ENCODE measurements at places on chromosomes 7 and 10. TPM values are rescaled to one million over a fixed set of nuclear protein-coding genes. Genes with fewer than 3 reads are reported as not detected.

Gene MSS51
- total RNA-seq = 2.5 TPM

Gene DHTKD1
- 30.9 TPM for total RNA-seq

Gene TAS2R3
- total RNA-seq = 1.2 TPM

Gene FAM24B
- 4.3 TPM for total RNA-seq

Gene GPR141
- not detected for total RNA-seq

Gene LRRD1
- total RNA-seq = 0.41 TPM

Gene MBL2
- not detected for total RNA-seq

Gene GNGT1
- not detected for total RNA-seq

Gene GRID2IP
- total RNA-seq = not detected

Gene ZNF727
- total RNA-seq = not detected

Gene KNDC1
- 0.41 TPM for total RNA-seq

DNA sequence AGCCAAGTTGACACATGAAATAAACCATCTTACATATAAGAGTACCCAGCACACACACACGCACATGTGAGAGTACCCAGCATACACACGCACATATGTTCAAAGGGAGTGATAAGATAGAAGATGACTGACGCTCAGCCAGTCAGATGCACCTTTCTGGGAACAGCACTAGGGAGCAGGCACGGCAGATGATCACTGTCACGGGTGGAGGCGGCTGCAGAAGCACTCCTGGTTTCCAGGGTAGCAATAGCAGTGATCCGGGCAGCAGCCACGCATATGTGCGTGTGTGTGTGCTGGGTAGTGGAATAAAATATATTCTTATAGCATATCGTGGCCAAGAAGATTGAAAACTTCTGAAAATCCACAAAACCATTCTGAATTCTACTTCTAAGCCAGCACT, 85.8 kb upstream of the NAMPT start:
- DNase-seq = no peak

DNA sequence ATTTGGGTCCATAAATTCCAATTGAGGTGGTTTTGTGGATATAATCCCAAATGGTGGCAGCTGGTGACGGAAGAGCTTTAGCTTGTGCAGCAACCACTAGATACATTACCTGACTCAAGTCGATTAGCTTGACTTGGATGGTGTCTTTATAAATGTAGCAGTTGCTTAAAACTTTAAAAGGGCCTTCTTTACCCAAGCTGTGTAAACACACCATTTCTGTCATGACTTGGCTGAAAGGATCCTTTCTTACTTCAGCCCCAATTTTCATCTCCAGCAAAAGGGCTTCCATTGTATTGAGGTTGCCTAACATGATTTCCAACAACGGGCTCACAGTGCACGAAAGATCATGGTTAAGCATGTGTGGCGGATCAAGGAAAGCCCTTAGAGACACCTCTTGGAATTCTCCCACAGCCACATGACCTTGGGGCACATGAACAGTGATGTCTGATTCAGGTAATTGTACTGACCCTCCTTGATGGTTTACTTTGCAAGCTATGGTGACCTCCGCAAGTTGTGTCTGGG, 57.9 kb downstream of the MACC1 start:
- DNase-seq = no peak

DNA sequence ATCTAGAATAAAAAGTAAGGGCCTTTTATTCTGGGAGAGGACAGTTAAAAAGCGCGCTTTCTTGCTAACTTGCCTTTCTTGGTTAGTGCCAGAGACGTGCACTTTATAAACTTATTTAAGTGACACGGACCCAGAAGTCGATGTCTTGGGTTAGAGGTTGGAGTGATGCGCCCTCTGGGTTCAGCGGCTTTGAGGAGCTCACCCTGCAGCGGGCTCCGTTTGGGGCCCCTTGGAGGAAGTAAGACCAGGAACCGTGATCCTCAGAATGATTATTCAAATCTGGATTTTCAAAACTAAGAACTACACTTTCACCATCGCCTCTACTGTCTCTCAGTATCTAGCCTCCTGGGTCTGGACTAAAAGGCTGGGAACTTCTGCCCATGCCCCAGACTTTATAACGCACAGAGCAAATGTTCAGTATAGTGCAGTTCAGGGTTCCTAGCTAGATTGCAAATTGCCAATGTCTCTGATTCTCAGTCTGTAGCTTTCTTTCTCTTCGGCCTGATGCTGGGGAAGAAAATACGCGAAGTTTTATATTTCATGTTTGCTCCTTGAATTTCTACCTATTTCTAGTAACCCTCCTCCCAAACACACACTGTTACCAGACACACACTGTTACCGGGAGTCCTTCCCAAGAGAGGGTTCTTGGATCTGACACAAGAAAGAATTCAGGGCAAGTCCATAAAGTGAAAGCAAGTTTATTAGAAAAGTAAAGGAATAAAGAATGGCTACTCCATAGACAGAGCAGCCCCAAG, 18.6 kb upstream of the SMO start:
- no peak for DNase-seq

- no peak for DNase-seq
Observed at GRCh38 chr7:155344270-155344617, 46.6 kb downstream of the INSIG1 start.

DNA sequence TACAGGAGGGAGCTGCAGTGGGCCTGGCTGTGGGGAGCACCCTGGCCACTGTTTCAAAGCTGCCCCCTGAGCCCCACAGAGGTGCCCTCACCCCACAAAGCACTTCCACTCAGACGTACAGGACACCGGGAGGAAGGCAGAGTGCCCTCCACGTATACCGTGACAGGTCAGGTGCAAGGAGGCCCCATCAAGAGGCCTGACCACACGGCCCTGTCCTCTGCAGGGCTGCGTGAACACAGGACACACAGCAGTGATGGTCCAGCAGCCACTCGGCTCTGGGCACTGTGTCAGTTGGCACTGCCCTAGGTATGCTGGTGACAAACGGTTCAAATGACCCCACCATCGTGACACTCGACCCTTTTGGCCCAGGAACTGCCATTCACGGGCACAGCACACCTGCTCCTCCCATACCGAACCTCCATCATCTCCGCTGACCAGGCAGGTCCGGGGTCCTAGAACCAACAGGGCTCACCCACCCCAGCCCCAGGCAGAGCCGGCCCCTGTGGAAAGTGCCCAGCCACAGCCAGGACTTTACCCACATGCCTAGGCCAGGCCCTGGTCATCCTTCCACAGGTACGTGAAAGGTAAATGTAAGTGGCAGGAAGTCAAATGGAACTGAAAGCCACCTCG, 560.9 kb downstream of the PTPRN2 start:
- no peak for DNase-seq

DNA sequence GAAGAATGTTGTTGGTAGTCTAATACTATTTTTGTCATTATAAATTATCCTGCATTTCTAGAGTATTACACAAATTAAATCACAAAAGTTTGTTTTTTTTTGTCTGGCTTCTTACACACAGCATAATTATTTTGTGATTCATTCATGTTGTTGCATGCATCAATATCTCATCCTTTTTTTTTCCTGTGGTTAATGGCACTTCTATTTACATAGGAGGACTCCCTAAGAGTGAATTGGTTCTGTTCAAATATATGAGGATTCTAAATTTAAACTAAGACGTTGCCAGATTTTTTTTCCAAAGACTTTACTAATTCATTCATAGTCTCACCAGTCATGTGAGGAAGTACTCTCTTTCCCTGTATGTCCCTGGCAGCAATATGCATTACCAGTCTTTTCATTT, 303.3 kb downstream of the GPR37 start:
- no peak for DNase-seq

- DNase-seq = no peak
Observed at GRCh38 chr10:35870665-35871310, 228.7 kb upstream of the FZD8 start.

DNA sequence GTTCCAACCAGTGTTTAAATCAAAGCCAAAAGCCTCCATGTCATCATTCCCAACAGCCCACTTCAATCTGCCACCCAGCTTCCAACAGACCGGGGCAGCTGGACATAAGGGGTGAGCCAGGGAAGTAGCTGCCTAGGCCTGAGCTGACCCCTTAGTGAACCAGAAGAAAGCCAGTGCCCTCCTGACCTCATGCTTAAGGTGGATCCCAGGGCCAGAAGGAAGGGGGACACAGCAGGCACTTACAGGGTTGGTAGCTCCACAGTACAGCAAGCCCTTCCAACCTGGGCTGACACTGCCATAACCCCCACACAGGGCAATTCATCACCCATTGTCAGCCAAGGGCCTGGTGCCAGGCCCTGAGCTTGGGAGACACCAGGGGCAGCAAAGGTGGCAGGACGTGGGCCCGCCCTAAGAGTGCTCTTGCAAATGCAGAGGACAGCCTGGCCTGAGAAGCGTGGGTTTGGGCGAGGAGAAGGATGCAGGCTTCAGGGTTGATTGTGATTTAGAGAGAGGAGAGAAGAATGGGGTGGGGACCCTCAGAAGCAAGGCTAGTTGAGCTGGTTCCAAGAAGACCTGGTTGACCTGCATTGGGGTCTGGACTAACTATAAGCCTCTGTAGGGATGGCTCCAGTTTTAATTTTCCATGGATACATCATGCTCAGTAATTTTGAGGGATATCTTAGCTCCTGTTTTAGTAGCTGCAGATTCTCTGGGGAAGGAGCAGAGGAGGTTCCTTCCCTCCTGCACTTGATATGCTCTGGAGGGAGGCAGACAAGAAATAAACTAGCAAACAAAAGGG, 3.1 kb upstream of the CYP26A1 start:
- no peak for DNase-seq

GRCh38 chr7:133048589-133048988, 33.3 kb downstream of the CHCHD3 start:
- DNase-seq = no peak

DNA sequence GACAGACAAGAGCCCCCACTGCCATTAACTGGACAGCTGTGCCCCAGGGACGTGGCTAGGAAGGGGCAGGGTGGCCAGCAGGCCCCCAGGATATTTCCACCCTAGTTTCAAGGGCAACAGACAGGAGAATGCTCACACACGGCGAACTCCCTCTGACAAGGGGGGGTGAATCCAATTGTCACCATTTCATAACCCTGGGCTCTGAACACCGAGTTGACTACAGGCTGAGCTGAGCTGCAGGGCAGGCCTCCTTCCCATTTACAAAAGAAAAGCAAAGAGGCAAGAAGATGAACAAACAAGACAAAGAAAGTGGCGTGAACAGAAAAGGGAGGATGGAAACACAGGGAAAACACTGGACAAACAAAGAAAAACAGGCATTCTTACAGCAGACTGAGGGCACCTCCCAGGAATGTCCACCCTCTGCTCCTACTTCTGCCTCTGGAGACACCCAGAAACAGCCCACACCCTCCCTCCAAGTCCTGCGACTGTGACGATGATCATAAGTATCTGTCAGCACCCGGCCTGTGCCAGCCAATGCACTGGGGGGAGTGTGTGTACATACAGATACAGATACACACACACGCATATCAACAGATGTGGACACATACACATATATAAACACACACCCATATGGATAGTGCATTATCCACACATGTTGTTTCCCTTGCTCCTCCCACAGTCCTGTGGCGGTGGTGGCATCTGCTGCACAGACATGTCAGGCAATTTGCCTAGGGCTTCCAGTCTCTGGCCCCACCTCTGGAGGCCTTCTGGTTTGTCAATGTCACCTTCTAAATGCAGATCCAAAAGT, 66.2 kb downstream of the FAM53B start:
- peak; percentile 23 for DNase-seq

DNA sequence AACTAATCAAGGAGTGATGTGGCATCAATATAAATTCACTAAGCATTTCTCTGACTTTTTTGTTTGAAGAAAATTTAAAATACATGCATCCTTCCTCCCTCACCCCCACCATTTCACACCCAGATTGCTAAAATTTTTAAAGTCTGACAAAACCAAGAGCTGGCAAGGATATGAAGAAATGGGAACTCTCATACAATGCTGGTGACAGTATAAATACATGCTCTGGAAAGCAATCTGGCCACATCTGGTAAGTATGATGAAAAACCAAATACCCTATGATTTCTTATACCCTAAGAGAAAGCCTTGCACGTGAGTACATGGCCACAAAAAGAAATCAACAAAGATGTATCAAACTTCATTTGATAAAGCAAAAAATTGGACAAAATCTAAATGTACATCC, 31.2 kb downstream of the P4HA1 start:
- DNase-seq = peak; percentile 18

DNA sequence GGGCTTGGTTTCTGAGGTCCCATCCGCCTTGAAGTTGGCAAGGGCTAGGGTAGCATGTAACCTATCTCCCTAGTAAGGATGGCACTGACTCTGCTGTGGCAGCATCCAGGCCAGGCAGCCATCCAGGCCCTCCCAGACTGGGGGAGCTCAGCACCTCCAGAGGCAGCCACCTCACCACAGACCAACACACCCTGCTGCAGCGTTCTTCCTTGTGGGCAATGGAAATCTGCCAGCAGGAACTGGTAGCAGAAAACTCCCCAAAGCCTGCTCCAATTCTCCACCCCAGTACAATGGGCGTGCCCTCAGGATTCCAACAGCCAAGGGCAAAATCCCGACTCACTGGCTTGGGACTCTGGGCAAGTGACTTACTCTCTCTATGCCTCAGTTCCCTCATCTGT, 27.5 kb downstream of the DLG5 start:
- peak; percentile 75 for DNase-seq

- no peak for DNase-seq
Observed at GRCh38 chr7:110573862-110574528, 516.9 kb upstream of the LRRN3 start.

DNA sequence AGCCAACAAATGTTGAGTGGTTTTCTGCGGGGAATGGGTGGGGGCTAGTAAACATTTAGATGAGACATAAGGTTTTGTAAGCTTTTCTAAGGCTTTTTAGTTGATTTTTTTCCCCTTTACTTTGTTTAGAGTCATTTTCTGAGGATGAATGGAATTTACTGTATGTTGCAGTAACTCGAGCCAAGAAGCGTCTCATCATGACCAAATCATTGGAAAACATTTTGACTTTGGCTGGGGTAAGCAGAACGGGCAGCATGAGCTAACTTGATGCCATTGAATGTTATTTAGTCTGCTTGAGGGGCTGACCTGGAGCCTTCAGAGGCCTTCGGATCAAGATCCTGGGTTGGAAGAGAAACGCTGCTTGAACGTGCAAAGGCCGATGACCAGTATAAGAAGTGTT, 37.3 kb downstream of the FBH1 start:
- DNase-seq = peak; percentile 88

GRCh38 chr10:92757711-92758104, 68.0 kb downstream of the HHEX start:
- no peak for DNase-seq

GRCh38 chr10:30647089-30647488, 17.5 kb upstream of the LYZL2 start:
- no peak for DNase-seq

DNA sequence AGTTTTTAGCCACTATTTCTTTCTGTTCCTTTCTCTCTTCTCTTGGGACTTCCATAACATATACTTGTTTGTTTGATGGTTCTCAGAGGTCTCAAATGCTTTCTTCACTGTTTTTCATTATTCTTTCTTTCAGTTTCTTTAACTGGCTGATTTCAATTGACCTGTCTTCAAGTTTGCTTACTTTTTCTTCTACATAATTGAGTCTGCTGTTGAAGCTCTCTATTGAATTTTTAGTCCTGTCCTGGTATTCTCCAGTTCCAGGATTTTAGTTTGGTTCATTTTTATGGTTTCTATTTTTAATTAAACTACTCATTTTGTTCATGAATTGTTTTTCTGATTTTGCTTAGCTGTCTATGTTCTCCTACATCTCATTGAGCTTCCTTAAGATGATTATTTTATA, 1305.3 kb upstream of the CELF2 start:
- no peak for DNase-seq

GRCh38 chr7:132646052-132646451, 69.8 kb upstream of the PLXNA4 start:
- DNase-seq = no peak

GRCh38 chr10:103254538-103255325, 9.0 kb downstream of the RPEL1 start:
- DNase-seq = peak; percentile 45

All from fibroblast of the aortic adventitia (primary cell).